Uterus (tissue), 4 donors: ENCODE measurements at places on chromosomes 5 and 9. TPM values are rescaled to one million over a fixed set of nuclear protein-coding genes. Genes with fewer than 3 reads are reported as not detected.

DNA sequence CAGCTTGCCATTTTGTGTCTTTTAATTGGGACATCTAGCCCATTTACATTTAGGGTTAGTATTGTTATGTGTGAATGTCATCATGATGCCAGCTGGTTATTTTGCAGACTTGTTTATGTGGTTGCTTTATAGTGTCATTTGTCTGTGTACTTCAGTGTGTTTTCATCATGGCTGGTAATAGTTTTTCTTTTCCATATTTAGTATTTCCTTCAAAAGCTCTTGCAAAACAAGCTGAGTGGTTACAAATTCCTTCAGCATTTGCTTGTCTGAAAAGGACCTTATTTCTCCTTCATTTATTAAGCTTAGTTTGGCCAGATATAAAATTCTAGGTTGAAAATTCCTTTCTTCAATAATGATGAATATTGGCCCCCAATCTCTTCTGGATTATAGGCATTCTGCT is 28.5 kb upstream of the TNFSF15 start:
- DNase-seq: no peak

DNA sequence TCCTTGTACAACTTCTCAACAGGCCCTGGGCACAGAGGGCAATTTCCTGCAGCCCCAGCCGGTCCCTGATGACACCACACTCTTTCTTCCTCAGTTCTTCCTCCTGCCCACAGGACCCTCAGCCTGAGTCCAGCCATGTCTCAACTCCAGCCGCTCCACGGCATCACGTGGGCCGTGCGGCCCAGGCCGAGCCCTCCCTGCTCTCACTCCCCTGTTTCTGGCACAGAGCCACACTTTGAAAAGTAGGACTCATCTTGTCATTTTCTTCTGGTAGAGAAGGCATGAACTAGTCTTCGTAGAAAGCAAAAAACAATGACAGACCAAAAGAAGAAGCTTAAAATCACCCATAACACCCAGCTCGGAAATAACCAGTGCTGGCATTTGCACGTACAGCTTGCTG is 404.7 kb upstream of the IRX1 start:
- DNase-seq: no peak

GRCh38 chr9:128159522-128159783 is 612 bp upstream of the BBLN start:
- DNase-seq: no peak

GRCh38 chr5:149667829-149668330 is 62.2 kb upstream of the PPARGC1B start:
- DNase-seq: no peak

DNA sequence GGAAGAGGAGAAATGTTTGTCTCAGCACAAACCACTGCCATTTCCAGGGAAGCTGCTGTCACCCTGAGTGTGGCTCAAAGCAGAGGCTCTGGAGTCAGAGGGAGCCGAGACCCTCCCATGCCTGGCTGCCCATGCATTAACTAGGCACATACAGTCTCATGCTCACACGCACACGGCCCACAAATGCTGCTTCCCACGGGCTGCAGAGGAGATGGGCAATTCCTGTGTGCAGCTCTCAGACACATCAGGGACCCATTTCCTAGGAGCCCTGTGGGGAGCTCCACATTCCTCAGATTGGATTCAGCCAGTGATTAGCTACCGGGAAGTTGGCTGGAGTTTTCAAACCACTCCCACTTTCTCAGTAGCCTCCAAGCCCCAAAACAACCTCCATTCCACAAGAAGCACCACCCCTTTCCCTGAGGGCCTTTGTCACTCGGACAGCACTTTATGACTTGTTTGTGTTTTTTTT is 9.1 kb upstream of the PTGES start:
- DNase-seq: peak; percentile 30

GRCh38 chr5:172334196-172334595 is 50.6 kb upstream of the UBTD2 start:
- DNase-seq: no peak

DNA sequence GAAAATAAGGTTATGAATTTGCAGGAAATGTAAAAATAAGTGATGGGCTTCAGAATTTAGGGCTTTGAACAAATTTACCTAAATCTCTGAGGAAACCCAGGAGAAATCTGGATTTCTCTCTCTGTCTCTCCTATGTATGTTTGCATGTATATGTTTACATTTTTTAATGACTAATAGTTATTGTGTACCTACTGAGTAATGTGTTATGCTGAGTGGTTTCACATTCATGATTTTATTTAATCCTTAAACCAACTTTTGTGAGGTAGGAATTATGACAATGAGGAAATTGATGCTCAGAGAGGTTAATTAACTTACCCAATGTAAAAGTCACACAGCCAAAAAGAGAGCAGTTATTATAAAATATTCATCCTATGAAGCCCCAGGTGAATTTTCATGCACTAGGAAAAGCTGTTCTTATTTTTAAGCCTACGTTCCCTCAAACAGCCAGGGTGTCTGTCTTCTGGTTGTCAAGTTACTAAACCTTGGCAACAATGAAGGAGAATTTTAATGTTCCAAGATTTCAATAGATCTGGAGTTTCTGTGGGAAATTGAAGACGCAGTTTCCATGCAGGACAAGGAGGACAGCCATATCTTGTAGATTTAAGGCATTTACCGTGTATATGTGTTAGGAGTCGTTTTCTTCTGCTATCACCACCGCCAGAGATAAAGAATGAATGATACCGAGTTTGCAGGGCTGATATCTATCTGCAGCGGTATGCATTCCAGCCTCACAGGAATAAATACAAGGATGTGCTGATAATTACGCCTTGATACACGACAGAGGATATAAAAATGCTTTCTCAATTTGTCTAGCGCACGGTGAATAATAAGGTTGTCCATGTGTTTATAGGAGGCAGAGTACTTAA is 484.8 kb downstream of the ZSWIM6 start:
- no peak for DNase-seq

DNA sequence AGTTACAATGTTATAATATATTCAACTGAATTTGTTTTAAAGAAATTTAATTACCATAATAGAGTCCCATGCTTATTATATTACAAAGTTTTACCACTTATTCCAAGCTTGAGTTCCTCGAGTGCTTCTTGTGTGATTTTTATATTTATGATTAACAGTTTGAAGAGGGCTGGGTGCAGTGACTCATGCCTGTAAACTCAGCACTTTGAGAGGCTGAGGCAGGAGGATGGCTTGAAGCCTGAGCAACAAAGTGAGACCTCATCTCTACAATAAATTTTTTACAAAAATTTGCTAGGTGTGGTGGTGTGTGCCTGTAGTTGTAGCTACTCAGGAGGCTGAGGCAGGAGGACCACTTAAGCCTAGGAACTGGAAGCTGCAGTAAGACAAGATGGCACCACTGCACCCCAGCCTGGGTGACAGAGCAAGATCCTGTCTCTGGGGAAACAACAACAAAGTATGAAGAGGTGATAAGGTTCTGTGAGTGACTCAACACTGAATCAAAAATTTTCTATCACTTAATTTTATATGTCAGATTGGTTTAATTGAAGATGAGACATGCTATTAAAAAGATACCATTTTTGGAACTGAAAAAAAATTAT is 9.2 kb downstream of the POC5 start:
- no peak for DNase-seq

DNA sequence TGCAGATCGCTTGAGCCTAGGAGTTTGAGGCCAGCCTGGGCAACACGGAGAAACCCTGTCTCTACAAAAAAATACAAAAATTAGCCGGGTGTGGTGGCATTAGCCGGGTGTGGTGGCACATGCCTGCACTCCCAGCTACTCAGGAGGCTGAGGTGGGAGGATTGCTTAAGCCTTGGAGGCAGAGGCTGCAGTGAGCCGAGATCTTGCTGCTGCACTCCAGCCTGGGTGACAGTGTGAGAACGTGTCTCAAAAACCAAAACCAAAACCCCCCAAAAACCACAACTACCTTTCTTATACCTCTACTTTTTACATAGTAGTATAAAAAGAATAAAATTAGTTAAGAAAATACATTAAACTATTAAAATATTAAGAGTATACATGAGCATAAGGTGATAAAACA is 121.2 kb downstream of the RAPGEF6 start:
- DNase-seq: no peak

- DNase-seq: no peak
Observed at GRCh38 chr5:174750711-174751110, 26.3 kb downstream of the MSX2 start.

DNA sequence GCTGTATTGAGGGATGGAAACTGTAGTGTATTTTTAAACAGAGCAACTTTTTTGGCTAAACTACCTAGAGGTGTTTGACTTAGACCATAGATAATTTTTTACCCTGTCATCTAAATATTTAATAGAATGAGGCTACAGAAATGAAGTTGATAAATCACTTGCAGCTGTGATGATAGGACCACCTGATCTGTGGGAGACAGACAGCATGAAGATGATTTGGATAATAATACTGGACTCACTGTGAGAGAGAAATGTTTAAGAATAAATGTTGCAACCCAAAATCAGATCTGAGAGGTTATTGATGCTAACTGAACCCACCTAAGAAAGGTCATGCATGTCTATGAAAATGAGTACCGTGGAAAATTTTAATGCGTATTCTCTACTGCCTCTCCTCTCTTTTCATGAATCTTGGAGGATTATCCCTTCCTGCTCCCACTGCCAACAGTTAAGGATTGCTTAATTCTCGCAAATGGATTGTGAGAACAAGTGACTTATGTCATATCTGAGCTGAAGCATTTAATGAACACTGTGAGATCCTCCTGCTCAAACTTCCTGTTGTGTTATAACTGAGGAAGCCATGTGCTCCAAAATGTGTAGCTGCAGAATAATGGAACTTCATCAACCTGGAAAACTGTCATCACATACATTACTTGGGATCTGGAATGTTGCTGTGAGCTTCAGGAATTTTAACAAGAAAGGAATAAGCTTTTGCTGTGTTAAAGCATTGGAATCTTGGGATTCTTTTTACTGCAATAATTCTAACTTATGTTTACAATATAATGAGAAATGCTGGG is 617.9 kb upstream of the CDH18 start:
- no peak for DNase-seq

DNA sequence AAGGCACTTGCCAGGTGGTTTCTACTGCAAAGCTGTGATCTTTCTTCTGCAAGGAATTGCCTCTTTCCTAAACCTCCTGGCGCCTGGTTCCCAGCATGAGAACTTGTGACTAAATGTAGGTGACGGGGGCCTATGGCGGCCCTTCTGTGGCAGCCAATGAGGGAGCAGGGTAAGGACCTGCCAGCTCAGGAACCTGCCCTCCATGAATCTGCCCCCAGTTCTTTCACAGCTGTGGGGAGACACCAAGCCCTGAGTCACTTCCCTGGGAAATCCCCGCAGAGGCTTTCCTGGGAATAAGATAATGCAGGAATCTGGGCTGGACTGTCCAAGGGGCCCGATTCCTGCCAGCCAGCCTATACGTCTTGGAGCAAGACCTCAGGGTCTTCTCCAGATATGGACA is 56.7 kb upstream of the CTNNA1 start:
- DNase-seq: no peak

- DNase-seq: no peak
Observed at GRCh38 chr5:9063615-9064245, 482.1 kb downstream of the SEMA5A start.

DNA sequence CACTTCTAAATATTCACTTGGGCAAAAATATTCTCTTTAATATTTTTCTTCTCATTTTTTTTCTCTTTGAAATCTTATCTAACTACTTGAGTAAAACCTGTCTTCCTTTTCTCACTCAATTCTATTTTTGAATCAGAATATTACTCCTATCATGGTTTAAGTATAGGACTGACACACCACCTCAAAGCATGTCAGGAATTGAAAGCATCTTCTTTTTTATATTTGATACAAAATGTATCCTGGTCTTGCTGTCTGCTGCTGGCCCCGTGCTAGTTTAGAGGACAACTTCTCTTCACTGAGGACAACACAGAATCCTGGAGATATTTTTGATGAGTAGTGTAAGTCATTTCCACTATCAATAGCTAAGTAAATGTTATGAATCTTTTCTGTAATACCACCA is 383.6 kb downstream of the GADD45G start:
- DNase-seq: no peak

DNA sequence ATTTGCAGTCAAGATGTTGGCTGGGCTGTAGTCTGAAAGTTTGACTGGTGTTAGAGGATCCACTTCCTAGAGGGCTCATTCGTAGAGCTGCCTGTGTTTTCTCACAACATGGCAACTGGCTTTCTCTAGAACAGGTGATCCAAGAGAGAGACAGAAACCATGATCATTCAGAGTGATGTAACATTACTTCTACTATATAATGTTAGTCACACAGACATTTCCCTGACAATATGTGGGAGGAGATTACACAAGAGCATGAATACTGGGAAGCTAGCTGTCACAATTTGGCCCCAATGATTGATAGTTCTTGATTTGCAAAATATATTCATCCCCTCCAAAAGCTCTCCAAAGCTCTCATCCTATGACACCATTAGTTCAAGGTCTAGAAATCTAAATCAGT is 10.9 kb upstream of the TMEM161B start:
- no peak for DNase-seq

- DNase-seq: no peak
Observed at GRCh38 chr9:134487066-134487710, 154.4 kb upstream of the COL5A1 start.

GRCh38 chr9:114652776-114653555 is 4.6 kb downstream of the TEX53 start:
- DNase-seq: no peak

GRCh38 chr5:140000332-140000731 is 42.8 kb downstream of the NRG2 start:
- no peak for DNase-seq

DNA sequence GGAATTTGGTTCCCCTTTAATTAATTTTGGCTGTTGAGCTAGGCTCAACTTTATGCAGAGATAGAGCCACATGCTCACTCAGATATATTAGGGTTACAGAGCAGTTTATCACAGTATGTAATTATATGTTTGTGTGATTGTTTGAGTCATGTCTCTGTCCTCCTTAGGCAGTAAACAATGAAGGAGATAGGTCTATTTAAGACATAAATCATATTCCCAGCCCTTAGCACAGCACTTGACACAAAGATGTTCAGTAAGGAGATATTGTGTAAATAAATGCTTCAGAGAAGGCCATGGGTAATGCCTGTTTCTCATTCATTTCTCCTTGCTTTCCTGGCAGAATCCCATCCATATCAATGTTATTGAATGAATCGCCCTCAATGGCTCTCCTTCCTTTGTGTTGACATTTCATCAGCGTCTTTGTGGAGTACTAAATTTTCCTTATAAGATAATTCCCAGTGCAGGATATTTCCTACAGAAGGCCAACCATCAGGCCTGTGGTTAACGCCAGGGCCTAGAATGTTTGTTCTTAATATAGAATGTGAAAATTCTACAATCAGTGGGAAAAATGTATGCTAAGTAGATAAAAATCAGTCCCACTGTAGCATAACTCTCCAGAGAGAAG is 408.0 kb downstream of the EBF1 start:
- no peak for DNase-seq

DNA sequence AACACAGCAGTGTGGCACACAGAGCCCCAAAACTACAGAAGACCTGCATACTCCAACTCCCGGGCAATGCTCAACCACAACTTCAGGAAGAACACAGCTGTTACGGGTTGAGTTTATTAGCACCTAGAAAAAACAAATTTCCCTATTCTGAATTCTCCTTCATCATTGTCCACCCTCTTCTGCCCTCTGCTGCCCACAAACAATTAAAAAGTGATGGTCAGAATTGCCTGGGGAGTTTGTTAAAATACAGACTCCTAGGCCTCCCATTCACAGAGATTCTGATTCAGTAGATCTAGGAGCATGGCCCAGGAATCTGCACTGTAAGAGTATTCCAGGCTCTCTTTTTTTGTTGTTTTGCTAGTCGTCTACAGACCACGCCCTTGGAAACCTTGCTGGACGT is 310.6 kb downstream of the NDUFS4 start:
- no peak for DNase-seq

The PCDHGB4 gene
- total RNA-seq: 16.7 TPM

The CARD19 gene
- total RNA-seq: 33.6 TPM

The SLC4A9 gene
- 0.12 TPM for total RNA-seq

The RECK gene
- 37.7 TPM for total RNA-seq

The MRRF gene
- 42.0 TPM for total RNA-seq

The RLN1 gene
- not detected for total RNA-seq
